ENCODE measurements at places on chromosomes 7 and 10. TPM values are rescaled to one million over a fixed set of nuclear protein-coding genes. Genes with fewer than 3 reads are reported as not detected.

Gene TMEM184A
- 9.2 TPM for total RNA-seq

Gene CALHM3
- total RNA-seq, result not detected

DNA sequence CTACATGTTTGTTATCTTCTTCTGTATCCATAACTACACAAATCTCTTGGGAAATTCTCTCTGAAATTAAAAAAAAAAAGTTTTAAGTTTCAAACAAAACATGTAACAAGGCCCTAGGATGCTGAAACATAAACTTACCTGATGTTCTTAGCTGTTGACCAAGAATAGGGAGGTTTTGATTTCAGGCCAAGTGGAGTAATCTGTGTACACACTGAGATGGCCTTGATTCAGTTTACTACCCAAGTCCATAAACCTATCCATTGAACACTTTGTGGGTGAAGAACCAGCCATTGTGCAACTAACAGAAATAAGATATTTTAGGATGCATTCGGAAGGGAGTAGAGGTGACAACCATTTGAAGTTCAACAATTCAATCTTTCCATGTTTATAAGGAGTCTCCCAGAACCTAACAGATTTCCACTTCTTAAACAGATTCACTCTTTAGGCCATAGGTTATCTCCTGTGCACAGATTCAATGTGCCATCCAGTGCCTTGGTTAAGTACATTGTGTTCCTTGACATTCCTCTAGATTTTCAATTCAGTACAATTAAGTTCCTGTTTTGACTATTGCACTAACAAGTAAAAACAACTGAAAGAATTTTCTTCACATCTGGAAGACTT, 143.1 kb downstream of the CRPPA start:
- no peaks in the 10 kb centered on the region for H3K27me3 ChIP-seq
- DNase-seq, result no peak
- H3K36me3 ChIP-seq, result no peaks in the 10 kb centered on the region
- no peak overlapping the region for H3K27ac ChIP-seq
- no peak overlapping the region for H3K4me3 ChIP-seq

DNA sequence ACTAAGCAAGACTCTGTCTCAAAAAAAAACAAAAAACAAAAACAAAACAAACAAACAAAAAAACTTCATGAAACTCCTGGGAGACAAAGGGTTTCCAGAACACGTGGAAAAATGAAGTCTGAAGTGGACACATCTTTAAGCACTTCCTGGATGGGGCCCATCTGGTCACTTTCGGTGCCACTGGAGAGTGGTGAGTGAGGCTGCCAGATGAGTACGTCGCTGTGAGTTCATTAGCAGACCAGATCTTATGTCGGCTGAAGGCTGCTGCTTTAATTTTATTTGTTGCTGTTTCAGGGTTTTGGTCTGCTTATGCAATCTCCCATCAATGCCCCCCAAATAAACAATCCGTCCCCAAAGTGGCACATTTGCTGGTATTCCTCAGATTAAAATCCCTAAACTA, 64.4 kb downstream of the NPTX2 start:
- no peaks in the 10 kb centered on the region for H3K27me3 ChIP-seq
- no peaks in the 10 kb centered on the region for H3K36me3 ChIP-seq
- H3K4me1 ChIP-seq, result no peaks in the 10 kb centered on the region
- no peak overlapping the region for H3K4me3 ChIP-seq

GRCh38 chr7:154427533-154427932, 375.3 kb downstream of the DPP6 start:
- H3K27me3 ChIP-seq, result no peaks in the 10 kb centered on the region
- H3K4me1 ChIP-seq, result no peaks in the 10 kb centered on the region
- H3K4me3 ChIP-seq, result no peak overlapping the region
- no peak overlapping the region for H3K27ac ChIP-seq
